ENCODE measurements at places on chromosomes 2 and 18.

DNA sequence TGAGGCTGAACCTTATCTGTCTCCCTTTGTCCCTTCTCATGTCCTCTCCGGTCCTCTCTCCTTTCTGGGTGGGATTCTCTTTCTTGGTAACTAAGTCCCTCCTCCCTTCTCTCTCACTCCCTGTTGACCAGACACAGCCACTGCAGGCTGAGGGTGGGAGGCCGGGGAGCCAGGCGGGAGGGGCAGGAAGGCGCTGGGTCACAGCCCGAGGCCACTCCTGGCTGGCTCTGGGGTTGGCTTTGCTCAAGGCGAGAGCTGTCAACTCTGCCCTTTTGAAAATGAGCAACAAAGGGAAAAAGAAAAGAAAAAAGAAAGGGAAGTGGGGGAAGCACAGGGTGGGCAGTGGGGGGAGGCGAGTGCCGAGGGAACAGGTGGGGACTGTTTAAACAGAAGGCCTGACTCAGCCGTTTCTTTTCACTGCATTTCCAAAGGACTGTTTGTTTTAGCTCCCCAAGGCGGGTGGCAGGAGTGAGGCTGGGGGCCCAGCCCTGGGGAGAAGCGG lies 70.5 kb upstream of the IGFBP5 start:
- DNase-seq: no peak

GRCh38 chr18:25235401-25236042 lies 116.4 kb downstream of the ZNF521 start:
- no peak for DNase-seq

- no peak for DNase-seq
Observed at GRCh38 chr2:90207454-90208058, 1516.1 kb downstream of the RPIA start.

GRCh38 chr18:24651434-24651833 lies 191.0 kb downstream of the HRH4 start:
- DNase-seq: no peak

DNA sequence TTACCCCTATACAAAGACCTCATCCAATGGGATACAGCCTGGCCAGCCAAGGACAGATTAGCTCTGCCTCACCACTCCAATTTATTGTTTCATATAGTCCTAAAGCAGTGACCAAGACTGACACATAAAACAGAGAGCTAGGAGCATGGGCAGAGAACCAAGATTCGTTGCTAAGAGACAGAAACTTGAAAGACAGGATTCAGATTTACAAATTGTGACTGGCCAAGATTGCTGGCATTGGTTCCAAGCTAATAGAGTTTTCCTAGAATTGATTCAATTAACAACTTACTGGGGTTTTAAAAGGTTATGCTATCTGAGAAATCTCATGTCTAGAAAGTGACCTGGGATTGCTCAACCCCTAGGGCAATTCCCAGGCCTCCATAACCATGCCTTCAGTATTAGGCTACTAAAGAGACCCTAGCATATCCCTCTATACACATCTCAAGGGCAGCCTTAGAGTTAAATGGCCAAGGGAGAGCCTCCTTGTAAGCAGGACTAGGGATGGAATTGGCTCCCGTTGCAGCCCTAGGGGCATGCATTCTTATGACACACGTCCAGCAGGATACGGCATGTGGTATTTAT lies 75.6 kb downstream of the ICOS start:
- DNase-seq: no peak
